Posterior cingulate gyrus (tissue), 11 donors: ENCODE measurements at places on chromosomes 6 and 20.

- DNase-seq: no peak
Observed at GRCh38 chr6:34316431-34317171, 67.8 kb upstream of the SMIM29 start.

DNA sequence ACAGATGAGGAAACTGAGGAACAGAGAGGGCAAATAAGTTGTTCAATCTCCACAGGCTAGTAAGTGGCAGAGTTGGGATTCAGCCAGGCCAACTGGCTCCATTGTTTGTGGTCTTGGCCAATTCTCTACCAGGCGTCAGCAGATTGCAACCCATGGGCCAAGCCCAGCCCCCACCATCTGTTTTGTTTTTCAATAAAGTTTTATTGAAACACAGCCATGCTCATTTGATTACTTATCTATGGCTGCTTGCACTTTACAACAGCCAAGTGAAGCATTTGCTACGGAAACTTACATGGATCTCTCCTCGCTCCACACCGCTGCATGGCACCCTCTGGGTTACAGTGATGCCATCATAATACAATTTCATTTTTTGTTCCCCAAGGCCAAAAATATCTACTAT, 90.8 kb downstream of the ZNF217 start:
- DNase-seq: no peak

DNA sequence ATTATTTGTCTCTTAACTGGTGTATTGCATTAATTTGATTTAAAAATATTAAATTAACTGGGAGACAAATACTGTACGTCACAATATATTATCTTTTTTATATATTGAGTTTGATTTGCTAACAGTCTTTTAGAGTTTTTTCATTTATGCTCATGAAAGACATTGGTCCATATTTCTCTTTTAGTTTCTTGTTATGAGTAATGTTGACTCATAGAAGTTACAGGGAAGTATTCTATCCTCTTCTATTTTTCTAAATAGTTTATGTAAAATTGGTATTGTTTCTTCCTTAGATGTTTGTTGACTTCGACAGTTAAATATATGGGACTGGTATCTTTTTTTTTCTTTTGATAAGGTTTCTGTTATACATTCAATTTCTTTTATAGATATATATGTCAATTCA, 1115.6 kb upstream of the CITED2 start:
- no peak for DNase-seq

GRCh38 chr6:36777801-36778200, 61.4 kb downstream of the CPNE5 start:
- DNase-seq: no peak

- DNase-seq: no peak
Observed at GRCh38 chr6:69813508-69813907, 16.7 kb upstream of the LMBRD1 start.

- DNase-seq: no peak
Observed at GRCh38 chr20:46670585-46671584, 18.4 kb downstream of the TP53RK start.

- DNase-seq: no peak
Observed at GRCh38 chr6:89506716-89507617, 74.0 kb downstream of the ANKRD6 start.

DNA sequence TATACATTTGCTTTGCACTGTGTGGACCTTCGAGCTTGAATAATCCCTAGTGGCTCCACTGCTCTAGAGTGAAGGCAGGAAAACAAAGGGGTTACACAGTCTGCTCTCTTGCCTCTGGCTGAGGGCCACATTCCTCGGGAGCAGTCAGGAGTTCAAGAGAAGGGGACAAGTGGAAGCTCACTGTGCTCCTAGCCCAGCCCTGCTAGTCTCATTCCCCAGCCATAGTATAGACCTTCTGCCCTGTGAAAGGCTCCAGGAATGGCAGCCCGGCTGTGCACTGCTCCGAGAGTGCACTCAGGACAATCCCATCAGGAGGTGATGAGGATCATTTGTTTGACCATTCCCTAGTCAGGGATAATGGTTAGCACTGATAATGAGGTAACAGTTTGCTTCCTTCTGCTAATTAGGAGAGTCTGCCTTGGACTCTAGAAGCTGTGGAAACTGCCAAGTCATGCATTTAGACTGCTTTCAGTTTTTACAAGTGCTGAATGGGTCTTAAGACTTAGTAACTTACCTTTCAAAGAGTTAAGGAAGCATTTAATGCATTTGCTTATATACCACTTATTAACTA, 8.5 kb downstream of the IYD start:
- DNase-seq: no peak

GRCh38 chr6:12345694-12346058, 55.5 kb downstream of the EDN1 start:
- DNase-seq: no peak

DNA sequence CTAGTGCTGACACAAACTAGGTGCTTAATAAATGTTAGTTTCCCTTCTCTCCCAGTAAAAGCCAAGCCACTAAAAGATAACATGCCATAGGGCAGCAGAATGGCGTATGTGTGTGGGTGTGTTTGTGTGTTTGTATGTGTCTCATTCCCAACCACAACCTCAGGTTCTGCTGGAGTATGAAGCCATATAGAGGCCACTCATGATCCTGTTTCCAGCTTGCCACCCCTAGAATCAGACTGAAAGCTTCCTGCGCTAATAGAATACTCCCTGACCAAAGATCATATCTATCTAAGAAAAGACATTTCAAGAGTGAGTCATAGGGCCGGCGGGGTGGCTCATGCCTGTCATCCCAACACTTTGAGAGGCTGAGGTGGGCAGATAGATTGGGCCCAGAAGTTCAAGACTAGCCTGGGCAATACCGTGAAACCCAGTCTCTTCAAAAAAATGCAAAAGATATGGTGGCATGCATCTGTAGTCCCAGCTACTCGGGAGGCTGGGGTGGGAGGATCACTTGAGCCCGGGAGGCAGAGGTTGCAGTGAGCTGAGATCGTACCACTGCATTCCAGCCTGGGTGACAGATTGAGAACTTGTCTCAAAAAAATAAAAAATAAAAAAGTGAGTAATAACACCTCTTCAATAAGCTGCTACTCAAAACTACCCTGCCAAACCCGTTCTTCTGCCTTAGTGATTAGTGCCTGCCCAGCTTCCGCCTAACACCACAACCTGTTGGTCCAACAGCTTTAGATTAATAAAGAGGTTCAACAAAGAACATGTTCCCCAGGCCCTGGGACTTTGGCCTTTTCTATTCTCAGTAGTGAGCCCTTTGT, 11.8 kb upstream of the SNRPC start:
- DNase-seq: no peak

GRCh38 chr6:79250107-79250514, 15.6 kb upstream of the HMGN3 start:
- no peak for DNase-seq

GRCh38 chr6:106184629-106185028, 98.5 kb downstream of the PRDM1 start:
- no peak for DNase-seq

- no peak for DNase-seq
Observed at GRCh38 chr6:7033202-7033601, 74.6 kb upstream of the RREB1 start.

DNA sequence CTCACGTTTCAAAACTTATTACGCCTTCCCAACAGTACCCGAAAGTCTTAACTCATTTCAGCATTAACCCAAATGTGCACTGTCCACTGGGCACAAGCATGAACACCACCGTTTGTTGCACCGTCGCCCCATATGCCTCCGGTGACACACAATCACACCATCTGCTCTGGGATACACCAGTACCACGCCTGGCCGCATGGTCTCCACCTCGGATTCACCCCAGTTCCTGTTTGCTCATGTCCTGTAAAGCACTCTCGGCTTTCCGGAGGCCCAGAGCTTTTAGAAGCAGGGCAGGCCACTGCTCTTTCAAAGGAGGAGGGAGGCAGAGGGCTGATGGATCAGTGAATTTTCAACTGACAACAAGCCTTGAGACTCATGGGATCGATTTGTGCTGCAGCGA, 1570.0 kb upstream of the DEFB115 start:
- no peak for DNase-seq

GRCh38 chr20:23410916-23411695, 10.2 kb downstream of the NAPB start:
- DNase-seq: no peak

DNA sequence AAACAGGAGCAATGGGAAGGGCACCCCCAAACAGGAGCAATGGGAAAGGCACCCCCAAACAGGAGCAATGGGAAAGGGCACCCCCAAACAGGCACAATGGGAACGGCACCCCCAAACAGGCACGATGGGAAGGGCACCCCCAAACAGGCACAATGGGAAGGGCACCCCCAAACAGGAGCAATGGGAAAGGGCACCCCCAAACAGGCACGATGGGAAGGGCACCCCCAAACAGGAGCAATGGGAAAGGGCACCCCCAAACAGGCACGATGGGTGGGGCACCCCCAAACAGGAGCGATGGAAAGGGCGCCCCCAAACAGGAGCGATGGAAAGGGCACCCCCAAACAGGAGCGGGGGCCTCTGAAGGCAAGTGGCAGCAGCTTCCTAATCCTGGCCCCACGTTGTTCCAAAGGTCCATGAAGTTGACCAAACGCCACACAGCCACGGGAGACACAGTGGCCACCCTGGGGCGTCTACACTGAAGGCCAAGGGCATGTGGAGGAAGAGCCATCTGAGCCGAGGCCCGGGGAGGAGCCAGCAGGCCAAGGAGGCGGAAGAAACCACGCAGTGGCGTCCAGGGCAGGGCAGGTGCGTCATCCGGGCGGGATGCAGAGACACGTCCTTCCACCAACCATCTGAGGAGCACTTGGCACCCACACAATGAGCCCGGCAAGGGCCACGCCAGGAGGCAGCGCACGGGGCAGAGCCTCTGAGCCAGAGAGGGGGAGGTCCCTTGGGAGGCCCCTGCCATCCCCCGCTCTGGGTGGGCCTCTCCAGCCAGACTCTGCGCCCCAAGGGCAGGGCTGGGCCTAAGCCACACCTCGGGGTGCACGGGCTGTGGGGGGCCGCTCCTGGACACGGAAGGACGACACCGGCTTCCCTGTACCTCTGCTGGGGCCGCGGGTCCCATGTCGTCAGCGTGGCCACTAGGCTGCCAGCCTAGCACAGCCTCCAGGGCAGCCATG, 21.5 kb upstream of the NTSR1 start:
- no peak for DNase-seq

GRCh38 chr6:119442776-119443184, 93.2 kb upstream of the MAN1A1 start:
- no peak for DNase-seq

DNA sequence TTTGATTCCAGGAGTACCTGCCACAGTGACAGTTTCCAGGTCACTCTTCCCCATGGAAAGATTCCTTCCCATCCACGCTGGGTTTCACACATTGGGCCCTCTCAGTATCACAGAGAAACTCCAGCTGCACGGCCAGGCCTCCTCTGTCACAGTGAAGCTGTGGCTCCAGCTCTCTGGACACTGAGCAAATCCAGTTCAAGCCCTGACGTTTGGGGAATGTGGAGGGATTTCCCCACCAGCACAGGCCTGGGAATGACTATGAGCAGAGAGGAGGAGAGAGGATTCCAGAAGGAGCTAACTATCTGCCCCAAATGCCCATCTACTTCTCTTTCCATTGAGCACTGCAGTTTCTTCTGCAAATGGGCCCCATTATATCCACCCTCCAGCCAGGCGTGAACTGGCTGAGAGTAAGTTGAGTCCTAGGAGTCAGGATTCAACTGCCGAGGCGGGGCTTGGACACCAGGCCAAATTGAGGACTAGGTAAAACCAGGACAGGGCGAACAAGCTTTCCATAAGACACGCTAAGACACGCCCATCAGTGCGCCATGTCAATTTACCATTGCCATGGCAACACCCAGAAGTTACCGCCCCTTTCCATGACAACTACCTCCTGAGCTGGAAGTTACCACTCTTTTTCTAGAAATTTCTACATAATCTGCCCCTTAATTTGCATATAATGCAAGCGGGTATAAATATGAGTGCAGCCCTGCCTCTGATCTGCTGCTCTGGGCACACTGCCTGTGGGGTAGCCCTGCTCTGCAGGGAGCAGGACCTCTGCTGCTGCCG, 9.2 kb upstream of the BNIP5 start:
- DNase-seq: peak; percentile 36

- DNase-seq: no peak
Observed at GRCh38 chr20:4021906-4022305, 6.5 kb upstream of the RNF24 start.

DNA sequence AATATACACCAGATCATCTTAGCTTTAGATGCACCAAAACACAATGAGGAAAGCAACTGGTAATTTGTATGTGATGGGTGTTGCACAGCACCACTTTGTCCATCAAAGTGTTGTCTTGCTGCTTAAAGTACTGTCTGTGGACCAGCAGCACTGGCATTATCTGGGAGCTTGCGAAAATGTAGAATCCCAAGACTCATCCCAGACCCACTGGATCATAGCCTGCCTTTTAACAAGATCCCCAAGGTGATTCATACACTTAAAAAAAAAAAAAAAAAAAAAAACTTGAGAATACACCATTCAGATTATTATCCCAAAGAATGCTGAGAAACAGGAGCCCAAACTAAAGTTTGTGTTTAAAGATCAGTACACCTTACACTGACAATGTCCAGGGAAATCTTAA, 123.4 kb downstream of the TASP1 start:
- DNase-seq: no peak

DNA sequence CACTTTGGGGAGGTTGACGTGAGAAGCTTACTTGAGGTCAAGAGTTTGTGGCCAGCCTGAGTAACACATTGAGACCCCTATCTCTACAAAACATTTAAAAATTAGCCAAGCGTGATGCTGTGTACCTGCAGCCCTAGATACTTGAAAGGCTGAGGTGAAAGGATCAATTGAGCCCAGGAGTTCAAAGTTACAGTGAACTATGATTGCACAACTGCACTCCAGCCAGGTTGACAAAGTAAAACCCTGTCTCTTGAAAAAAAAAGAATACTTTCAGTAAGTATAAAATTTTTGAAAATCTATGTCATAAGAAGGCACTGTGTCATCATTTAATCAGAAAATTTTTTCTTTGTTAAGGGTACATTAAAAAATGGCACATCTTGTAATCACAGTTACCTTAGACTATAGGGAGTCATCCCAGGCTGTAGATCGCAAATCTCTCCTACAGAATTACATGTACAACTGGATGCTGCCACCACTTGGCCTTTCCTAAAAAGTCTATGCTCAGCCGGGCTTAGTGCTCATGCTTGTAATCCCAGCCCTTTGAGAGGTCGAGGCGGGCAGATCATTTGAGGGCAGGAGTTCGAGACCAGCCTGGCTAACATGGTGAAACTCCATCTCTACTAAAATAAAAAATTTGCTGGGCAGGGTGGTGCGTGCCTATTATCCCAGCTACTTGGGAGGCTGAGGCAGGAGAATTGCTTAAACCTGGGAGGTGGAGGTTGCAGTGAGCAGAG, 17.0 kb upstream of the MRS2 start:
- no peak for DNase-seq

DNA sequence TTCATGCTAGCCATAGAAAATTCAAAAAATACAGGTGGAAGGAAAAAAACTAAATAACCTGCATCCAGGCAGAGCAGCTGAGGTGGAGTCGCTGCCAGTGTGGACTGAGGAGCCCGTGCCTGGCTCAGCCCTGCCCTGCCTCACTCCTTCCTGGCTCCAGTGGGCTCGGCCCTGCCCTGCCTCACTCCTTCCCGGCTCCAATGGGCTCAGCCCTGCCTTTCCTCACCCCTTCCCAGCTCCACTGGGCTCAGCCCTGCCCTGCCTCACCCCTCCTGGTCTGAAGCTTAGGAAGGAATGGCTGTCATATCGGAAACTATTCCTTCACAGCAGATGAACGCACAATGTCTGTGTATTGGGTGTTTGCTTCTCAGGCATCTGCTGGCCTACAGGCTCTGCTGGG, 142.1 kb downstream of the SMOC2 start:
- DNase-seq: no peak
